Activated gamma-delta T cell treated with Interleukin-2 at 50 U/mL for 16 hours (primary cell): ENCODE measurements at places on chromosomes 12 and 14.

DNA sequence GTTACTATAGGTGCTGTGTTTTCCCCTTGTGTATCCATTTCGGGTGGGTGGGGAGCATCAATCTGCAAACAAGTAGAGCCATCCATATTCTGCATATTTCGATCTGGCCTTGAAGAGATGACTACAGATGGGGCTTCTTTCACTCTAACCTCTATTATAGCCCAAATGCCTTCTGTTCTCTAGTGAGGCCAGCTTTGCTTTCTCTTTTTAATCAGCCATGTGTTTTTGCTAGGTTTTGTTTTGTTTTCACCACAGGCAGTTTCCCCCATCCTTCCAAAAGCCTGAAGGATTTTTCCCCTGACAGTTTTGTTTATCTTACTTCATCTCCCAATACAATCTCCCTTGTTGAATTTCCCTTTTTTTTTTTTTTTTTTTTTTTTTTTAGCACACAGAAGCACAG is 224.1 kb downstream of the BTG1 start:
- DNase-seq: no peak

DNA sequence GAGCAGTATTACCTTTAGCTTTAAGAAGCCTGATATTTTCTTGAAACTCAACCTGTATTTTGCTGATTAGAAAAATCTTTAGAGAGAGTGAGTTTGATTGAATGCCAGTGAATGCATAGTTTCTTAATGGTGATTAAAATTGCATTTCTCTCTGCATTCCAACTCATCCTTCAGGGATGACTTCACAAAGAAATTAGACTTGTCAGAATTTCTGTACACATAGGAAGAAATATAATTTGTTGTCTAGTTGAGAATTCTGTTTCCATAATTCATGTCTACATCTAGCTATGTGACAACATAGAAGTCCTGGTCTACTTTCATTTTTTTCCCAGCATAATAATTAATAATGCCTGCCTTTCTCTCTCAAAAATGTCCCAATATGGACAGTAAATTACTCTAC is 136.6 kb downstream of the OTOGL start:
- DNase-seq: no peak

GRCh38 chr14:36582011-36582873 is at the start of gene NKX2-8:
TSS of gene NKX2-8 (minus strand) at chr14:36582614. CDS start at chr14:36582389, 225 bp downstream.
- no peak for DNase-seq

DNA sequence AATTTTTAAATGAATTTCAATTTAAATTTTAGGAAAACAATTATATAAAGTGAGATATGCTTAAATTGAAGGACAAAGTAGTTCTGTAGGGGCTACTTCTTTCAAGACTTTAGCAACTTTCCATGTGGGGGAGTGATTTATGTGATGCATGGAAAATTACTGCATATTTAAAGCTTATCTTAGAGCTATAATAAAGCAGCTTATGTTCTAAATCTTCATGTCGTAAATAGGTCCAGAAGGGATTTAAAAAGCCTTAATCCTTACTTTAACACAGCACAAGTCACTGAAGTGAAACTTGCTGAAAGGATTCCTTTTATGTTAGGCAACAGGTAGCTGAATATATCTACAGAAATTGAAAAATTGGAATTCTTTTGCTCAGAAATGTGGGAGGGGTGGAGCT is 340.4 kb downstream of the NAV3 start:
- no peak for DNase-seq

DNA sequence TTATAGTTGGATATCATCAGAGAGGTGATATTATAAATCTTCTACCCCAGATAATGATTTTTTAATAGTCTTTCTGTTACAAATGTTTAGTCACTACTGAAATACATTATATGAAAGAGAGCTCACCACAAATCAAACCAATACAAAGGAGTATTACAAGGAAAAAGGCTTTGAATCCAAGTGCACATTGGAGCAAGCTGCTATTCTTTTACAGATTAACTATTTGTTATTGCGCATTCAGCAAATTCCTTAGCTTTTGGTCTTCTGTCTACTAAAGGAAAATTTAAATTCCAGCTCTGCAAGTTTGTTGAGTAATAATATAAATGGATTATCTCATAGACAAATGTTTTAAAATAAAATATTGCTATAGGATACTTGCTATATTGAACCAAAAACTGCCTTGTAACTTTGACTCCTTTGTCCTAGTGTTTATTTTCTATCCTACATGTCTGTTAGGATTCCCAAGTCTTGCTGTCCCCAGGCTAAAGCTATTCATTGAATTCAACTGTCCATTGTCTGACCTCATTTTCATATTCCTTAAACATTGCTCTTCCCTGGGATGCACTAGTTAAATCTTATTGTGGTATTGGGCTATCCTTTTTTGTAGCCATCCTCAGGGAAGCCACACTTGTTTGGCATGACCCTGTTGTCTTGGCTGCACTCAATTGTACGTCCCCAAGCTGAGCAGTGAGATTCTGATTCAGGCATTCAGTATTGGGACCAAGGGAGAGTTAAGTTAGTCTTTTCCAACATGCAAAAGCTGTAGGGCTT is 41.5 kb downstream of the PDE3A start:
- no peak for DNase-seq

DNA sequence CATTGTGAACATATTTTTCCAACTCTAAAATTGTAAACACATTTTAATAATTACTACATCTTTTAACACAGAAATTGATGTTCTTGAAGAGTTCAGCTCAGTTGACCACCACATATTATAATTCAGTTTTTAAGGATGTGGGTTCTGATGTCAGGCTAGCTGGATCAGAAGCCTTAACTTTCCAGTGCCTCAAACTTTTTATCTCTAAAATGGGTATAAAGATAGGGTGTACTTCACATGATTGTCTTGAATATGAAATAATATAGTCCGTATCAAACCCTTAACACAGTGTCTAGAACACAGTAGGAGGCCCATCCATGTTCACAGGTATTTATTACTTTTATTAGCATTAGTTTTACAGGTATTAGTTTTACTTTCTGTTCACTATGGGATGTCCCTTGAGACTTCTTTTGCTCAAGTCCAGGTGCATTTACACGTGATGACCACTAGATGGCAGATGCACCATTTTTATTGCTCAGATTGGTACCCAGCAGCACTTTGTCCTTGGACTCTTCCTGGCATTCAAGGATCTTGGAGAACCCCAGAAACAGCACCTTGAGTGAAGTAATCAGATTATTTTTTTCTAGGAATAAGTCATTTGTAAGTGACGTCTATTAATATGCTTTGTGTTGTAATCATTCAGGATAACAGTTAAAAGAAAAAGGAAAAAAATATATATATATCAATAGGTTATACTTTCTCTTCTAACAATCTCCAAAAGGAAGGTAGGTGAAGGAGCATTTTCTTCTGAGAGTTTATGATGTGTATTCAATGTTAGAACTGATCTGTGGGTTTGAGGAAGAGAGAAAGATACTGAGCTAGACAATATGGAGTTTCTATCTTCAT is 580.2 kb downstream of the ETNK1 start:
- no peak for DNase-seq

DNA sequence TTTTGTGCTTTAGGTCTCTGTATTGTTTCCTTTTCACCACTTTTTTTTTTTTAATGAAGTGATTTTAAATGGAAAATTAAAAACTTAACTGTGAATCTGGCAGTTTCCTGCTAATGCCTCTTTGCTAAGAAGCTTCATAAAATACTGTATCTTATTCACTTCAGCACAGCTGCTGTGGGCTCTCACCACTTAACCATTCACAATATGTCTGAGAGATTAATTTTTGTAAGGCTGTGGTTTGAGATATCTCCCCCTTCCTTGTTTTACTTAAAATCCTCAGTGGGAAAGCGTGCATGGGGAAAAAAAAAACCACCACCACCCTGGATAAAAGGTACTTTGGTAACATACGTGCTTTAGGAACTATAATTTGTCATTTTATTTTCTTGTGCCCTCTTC is 115.9 kb downstream of the ETV6 start:
- DNase-seq: no peak

GRCh38 chr12:44574586-44574985 is 301.5 kb downstream of the NELL2 start:
- DNase-seq: no peak

- no peak for DNase-seq
Measured at GRCh38 chr12:49066120-49066519, 3.7 kb downstream of the RHEBL1 start.

- DNase-seq: no peak
Measured at GRCh38 chr14:54638135-54638446, 71.2 kb downstream of the SAMD4A start.

GRCh38 chr12:49282302-49282701 is 12.6 kb upstream of the PRPH start:
- DNase-seq: no peak

- no peak for DNase-seq
Measured at GRCh38 chr14:89504602-89505313, 87.7 kb upstream of the FOXN3 start.

- no peak for DNase-seq
Measured at GRCh38 chr12:109504068-109504467, 26.6 kb downstream of the UBE3B start.

DNA sequence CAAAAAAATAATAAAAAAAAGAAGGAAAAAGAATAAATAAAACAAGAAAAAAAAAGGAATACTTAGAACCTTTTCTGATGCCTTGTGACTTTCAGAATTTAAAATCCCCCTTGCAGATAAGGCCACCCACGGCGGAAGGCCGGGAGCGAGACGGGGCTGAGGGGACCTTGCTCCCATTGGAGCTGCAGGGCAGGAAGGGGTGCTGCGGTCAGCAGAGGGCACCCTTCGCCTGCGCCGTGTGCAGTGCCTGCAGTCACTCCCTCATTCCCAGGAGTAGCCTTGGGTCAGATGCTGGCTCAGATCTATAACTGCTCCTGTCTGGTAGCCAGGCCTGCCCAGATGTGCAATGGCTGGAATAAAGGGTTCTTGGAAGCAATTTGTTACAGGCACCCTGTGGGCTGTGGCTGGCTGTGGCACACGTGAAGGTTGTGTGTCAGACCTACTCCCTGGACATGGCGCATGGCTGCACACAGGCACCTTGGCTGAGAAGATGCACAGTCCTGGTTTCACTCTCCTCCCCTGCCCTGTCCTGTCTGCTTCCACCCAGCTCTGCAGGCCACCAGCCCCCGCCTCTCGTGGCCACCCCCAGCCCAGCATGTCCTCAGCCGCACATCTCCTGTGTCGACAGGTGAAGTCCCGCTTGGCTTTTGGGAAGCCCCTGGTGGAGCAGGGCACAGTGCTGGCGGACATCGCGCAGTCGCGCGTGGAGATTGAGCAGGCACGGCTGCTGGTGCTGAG is 13.4 kb upstream of the ALDH2 start:
- DNase-seq: no peak

- DNase-seq: no peak
Measured at GRCh38 chr14:56422703-56423213, 156.8 kb upstream of the TMEM260 start.
